Astrocyte (in vitro differentiated cells and primary cell): ENCODE measurements at places on chromosomes 6 and 20. TPM values are rescaled to one million over a fixed set of nuclear protein-coding genes. Genes with fewer than 3 reads are reported as not detected.

DNA sequence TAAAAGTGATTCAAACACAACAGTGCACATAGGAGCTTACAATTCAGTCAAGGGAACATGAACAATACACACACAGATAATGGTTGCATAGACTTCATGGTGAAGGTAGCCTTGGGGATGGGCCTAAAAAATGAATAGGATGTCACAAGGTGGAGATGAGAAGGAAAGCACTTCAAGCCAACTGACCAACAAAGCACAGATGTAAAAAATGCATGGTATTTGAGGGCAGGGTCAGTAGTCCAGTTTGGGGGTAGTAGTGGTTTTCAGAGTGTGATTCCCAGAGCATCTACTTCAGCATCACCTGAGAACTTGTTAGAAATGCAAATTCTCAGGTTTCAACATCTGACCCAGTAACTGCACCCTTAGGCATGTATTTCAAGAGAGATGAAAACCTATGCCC lies 88.9 kb downstream of the PERP start:
- no peak overlapping the region for H3K4me3 ChIP-seq
- no peaks in the 10 kb centered on the region for H3K4me1 ChIP-seq
- H3K36me3 ChIP-seq = no peaks in the 10 kb centered on the region
- peaks cover 5% of the 10 kb centered on the region for H3K27me3 ChIP-seq

The RIN2 gene
- 21.2 and 22.8 TPM in 2 replicates for total RNA-seq

The HDGFL1 gene
- not detected in 2 replicates for total RNA-seq

- no peaks in the 10 kb centered on the region for H3K27me3 ChIP-seq
- no peak overlapping the region for H3K27ac ChIP-seq
- H3K4me3 ChIP-seq = no peak overlapping the region
- H3K36me3 ChIP-seq = no peaks in the 10 kb centered on the region
- H3K4me1 ChIP-seq = no peaks in the 10 kb centered on the region
Observed at GRCh38 chr6:122853259-122853995, 64.4 kb downstream of the SMPDL3A start.

- H3K27ac ChIP-seq = peak overlapping the region; percentile 36
- peak; percentile 88 for DNase-seq
- no peaks in the 10 kb centered on the region for H3K27me3 ChIP-seq
- no peaks in the 10 kb centered on the region for H3K36me3 ChIP-seq
- no peak overlapping the region for H3K4me3 ChIP-seq
Observed at GRCh38 chr6:12348530-12349511, 58.7 kb downstream of the EDN1 start.

DNA sequence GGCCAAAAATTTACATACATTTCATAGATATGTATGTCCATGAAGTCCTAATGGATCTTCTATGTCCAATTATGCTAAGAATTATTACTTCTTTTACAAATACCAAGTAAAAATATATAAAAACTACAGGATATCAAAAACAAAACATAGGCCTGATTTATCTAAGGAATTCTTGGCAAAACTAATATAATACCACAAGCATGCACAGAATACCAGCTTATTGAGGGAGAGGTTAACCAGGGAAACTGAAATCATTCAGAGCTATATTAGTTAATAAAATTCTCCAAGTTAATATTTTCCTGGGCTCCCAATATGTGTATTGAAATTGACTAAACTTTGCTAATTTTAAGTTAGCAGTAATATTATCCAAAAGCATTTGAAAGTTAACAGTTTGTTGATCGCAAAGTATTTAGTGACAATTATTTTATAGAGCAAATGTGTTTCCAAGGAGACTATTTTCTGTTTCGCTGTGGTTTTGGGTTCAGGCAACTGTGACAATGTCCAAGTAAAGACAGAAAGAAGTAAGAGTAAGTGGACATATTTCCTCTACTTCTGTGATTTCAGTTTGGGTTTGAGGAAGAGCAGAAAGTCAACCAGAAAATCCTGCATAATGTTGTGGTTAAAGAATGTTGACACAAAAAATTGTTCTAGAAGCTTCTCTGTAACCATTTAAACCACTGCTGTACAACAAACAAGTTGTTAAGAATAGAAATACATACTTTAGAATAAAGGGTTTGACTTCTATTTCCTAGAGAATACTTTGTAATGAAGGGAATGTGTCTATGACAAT lies 167.4 kb downstream of the COL21A1 start:
- H3K4me3 ChIP-seq = no peak overlapping the region
- no peaks in the 10 kb centered on the region for H3K27me3 ChIP-seq
- no peaks in the 10 kb centered on the region for H3K36me3 ChIP-seq

The ARMC2 gene
- 5.2 and 7.1 TPM in 2 replicates for total RNA-seq

DNA sequence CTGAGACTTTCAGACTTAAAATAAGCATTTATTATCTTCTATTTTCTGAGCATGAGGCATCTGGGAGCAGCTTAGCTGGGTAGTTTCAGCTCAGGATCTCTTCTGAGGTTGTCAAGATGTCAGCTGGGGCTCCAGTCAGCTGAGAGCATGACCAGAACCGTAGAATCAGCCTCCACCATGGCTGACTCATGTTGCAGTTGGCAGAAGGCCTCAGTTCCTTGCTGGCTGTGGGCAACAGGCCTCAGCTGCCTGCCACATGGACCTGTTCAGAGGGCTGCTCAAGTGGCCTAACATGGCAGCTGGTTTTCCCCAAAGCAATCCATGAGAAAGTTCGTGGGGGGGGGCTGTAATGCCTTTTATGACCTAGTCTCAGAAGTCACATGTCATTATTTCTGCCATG lies 142.3 kb downstream of the LY86 start:
- H3K36me3 ChIP-seq = no peaks in the 10 kb centered on the region
- H3K4me1 ChIP-seq = peaks cover 5% of the 10 kb centered on the region
- no peaks in the 10 kb centered on the region for H3K27me3 ChIP-seq
- no peak overlapping the region for H3K27ac ChIP-seq
- peak; percentile 91 for DNase-seq
